ENCODE measurements at places on chromosomes 12 and 14.

DNA sequence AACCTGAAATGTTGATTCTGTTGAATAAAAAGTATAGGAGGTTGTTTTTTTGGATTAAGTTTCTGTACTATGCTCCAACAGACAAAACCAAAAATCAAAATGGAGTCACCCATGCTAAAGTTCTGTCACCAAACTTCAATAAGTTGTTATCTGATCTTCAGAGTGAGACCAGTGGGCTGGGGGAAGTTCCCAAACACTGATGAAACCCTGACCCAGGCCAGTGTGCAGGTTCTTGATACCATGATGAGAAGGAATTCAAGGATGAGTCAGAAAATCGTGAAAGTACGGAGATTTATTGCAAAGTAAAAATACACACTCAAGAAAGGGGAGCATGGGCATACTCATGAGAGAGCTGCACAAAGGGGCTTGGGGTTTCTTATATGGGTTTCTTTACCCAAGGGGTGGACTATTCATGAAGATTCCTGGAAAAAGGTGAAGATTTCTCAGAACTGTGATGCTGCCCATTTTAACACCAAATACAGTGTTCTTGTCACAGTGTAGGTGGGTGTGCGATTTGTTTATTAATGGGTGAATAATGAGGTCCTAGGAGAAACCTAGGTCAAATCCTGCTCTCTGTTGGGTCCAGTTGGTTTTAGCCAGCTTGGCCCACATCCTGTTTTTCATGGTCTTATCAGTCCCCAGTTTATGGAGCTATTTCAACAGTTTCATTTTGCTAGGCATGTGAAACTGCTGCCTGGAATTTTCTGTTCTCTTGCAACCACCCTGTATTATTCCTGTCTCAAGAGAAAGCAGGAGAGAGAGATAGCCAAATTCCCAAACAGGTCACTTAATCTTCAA lies 27.5 kb upstream of the DENND5B start:
- DNase-seq = no peak

- DNase-seq = no peak
Measured at GRCh38 chr14:55730592-55731310, 150.7 kb downstream of the KTN1 start.

DNA sequence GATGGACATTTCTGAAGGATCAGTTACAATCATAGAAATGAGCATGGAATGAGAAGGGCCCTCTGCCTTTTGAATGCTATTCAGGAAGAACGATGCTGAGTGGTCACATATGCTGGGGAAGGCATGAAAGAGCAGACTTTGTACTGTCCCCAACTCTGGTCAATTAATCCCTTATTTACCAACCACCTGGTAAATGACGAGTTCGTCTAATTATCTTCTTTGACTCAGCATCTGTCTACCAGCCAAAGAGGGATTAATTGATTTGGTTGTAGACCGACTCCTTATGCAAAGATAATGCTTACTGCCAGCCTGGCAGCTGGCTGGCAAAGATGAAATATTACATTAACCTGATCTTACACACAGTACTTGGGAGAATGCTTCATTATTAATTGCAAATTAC lies 152.2 kb downstream of the CHST11 start:
- no peak for DNase-seq

DNA sequence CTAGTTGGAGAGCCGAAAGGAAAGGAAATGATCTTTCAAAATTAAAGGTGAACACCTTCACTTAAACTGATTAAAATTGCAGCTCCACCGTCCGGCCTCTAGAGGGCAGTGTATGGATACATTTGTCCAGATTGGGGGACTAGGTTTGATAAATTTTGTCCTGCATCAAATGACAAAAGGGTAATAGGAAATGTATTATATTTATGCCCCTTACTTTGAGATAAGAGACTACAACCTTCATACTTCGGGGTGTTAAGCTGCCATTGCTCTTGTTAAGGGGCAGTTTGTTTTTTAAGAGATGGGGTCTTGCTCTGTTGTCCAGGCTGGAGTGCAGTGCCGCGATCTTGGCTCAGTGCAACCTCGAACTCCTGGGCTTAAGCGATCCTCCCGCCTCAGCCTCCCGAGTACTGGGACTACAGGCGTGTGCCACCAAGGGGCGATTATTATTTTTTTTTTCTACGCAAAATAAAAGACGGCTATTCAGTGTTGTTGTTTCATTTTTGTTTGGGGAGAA lies 818 bp upstream of the SUOX start:
- DNase-seq = peak; percentile 78

DNA sequence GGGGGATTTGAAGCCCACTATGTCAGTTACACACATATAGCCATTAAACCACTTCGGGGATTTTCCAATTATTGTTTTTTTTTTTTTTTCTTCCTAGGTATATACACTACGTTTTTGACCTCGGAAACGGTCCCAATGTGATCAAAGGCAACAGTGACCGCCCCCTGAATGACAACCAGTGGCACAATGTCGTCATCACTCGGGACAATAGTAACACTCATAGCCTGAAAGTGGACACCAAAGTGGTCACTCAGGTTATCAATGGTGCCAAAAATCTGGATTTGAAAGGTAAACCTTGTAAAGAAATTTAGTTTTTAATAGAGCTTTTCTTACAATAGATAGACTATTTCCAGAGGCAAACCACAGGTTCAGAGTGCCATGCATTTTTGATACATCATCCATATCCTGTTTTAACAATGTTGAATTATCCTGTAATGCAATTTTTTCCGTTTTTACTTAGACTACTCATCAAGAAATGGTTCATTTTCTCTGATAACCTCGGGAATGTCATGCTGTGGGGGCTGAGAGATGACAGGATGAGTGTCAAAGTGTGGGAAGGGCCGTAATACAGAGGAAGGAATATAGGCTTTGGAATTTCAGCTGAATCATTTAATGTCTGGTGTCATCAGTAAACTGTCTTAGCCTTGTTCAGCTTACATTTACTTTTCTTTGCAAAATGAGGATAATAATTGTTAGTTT lies 797.1 kb downstream of the NRXN3 start:
- no peak for DNase-seq

DNA sequence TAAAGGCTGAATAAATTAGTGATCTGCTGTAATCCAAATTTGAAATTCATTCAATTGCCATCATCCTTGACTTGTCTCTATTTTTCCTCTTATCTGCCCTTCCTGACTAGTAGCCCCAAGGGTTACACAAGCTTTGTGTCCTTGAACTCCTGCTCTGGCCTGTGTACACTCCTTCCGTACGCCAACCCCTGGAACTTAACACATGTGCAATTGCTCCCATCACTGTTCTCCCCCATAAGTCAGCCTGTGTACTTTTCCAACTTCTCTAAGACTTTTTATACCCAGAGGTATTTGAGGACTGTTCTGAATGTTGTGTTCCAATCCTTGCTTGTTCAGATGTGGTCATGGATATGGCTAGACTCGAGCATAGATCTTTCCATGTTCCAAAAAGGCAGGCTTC lies 171.1 kb upstream of the G2E3 start:
- no peak for DNase-seq

- no peak for DNase-seq
Measured at GRCh38 chr14:104264495-104265265, 126.3 kb downstream of the KIF26A start.

DNA sequence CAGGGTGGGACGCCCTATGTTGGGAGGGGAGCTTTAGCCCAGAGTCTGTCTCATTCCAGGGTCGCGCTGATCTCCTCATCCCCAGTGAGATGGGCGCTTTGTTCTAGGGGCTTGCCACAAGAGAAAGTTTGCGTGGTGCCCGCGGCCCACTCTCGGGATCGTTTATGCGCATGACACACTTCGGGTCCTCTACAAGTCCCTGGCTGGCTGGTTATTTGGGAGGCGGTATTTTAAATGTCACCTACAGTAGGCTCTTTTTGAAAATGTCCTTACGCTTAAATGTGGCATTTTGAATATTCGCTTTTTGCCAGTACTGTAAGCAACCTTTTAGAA lies 541 bp downstream of the GOLT1B start:
- peak; percentile 50 for DNase-seq

GRCh38 chr14:32514236-32514635 lies 185.1 kb downstream of the AKAP6 start:
- no peak for DNase-seq

DNA sequence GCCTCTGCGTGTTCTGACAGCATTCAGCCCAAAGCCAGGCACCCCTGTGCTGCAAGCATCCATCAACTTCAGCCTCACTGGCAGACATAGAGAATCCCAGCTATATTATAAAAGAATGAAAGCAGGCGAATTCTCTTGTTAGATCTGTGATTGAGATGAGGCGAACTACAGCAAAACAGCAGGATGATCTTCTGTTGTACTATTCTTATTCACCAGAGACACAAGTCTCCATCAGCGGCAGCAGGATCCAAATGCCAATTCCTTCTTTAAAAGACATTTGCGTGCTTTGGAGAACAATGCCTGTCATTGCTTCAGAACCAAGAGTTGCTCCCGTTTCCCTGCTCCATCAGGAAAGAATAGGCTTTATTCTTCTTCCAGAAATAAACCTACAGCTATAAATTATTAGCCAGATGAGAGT lies 188.9 kb downstream of the SLC41A2 start:
- DNase-seq = no peak

GRCh38 chr12:93366422-93366821 lies 11.3 kb upstream of the NUDT4 start:
- no peak for DNase-seq

DNA sequence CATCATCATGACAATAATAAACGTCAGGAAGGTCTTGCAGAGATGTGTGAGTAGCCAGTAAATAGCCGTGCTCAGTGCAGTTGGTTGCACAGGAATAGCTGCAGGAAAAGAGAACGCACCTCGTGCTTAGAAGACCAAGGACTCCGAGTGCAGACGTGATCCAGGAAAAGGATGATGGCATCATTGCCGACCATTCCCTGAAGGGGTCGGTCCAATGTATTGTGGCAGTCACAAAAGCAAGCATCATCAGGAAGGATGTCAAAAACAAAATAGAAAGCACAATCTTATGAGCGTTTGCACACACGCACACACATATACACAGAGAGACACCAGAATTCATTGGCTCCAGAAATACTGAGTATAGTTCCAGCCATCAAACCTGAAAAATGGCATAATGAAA lies 12.8 kb downstream of the DUSP6 start:
- DNase-seq = no peak

GRCh38 chr12:81644503-81644902 lies 114.6 kb downstream of the PPFIA2 start:
- DNase-seq = no peak

GRCh38 chr12:104462931-104463339 lies 6.2 kb downstream of the CHST11 start:
- peak; percentile 65 for DNase-seq

DNA sequence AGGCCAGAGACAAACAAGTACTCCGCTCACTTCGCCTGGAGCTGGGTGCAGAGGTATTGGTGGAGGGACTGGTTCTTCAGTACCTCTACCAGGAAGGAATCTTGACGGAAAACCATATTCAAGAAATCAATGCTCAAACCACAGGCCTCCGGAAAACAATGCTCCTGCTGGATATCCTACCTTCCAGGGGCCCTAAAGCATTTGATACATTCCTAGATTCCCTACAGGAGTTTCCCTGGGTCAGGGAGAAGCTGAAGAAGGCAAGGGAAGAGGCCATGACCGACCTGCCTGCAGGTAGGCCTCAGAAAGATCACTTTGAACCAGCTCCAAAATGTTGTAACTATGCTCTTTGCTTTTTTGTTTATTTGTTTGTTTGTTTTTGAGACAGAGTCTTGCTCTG lies 1.6 kb downstream of the CRADD start:
- DNase-seq = no peak

GRCh38 chr12:4911316-4911994 lies 1.8 kb downstream of the KCNA1 start:
- DNase-seq = no peak

GRCh38 chr12:29073631-29074239 lies 75.3 kb upstream of the FAR2 start:
- peak; percentile 18 for DNase-seq

DNA sequence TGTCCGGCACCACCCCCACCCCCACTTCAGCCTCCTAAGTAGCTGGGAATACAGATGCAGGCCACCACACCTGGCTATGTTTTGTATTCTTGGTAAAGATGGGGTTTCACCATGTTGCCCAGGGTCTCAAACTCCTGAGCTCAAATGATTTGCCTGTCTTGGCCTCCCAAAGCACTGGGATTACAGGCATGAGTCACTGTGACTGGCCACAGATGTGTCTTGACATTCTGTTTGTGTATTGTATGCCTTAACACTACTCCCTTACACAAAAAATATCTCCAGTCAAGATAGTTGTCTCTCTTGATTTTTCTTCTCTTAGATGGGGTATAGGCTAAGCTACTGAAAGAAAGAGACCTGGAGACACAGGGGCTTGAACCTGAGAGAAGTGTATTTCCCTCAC lies 17.6 kb downstream of the CLEC14A start:
- DNase-seq = no peak

GRCh38 chr12:99611117-99611516 lies 36.4 kb upstream of the GARIN6 start:
- DNase-seq = no peak

- no peak for DNase-seq
Measured at GRCh38 chr14:93693914-93694313, 94.4 kb downstream of the PRIMA1 start.

- DNase-seq = no peak
Measured at GRCh38 chr12:5888816-5889315, 56.2 kb downstream of the ANO2 start.

- no peak for DNase-seq
Measured at GRCh38 chr12:58521796-58522195, 398.5 kb downstream of the LRIG3 start.

- no peak for DNase-seq
Measured at GRCh38 chr12:117518594-117519270, 157.3 kb upstream of the NOS1 start.

GRCh38 chr12:442235-442884 lies 17.4 kb upstream of the B4GALNT3 start:
- peak; percentile 64 for DNase-seq
